CD8-positive, alpha-beta T cell (primary cell): ENCODE measurements at places on chromosomes 16 and 17. TPM values are rescaled to one million over a fixed set of nuclear protein-coding genes. Genes with fewer than 3 reads are reported as not detected.
A peak's percentile ranks its signal among the peaks of the same experiment; 100 is the strongest.

POLDIP2 gene
- 26.8 TPM for total RNA-seq

DNA sequence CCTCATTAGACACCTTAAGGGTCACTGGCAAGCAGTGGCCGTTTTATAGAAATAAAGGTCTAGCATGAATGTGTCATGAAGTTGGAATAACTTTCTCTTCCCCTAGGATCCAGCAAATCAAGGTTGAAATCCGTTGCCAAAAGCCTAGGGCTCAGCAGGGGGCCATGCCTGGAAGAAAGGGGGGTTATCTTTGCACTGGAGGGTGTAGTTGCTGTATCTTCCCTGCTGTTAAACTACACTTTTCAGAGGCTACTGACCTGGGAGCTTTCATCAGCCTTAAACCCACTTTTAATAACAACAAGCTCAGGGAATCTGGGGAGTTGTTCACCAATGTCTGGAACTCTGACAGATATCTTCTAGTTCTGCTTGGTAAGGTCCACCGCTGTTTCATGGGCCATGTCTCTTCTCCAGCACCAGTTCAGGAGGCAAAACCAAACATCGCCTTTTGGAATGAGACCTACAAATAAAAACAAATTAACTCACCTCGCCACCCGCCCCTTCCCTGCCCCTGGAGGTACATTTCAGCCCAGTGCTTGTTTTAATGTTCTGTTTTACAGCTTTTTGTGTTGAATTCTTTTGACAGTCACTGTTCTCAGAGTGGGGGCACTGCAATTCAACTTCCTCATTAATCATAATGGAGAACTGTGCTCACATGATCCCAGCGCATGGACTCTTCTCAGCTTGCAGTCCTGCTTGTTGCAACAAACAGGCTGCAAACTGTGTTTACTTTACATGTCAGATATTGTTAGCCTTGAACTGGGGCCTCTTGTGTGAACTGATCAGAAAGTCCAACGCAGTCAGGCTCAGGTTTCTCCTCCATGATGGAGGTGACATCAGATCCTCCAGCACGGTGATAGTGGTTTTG lies 508.7 kb downstream of the KCNJ2 start:
- no peak for DNase-seq

ZFP3 gene
- 2.7 TPM for total RNA-seq

C16orf96 gene
- total RNA-seq, result 0.27 TPM

- DNase-seq, result no peak
These were observed 364.7 kb upstream of the DYNLRB2 start for GRCh38 chr16:80176114-80176513.

DNA sequence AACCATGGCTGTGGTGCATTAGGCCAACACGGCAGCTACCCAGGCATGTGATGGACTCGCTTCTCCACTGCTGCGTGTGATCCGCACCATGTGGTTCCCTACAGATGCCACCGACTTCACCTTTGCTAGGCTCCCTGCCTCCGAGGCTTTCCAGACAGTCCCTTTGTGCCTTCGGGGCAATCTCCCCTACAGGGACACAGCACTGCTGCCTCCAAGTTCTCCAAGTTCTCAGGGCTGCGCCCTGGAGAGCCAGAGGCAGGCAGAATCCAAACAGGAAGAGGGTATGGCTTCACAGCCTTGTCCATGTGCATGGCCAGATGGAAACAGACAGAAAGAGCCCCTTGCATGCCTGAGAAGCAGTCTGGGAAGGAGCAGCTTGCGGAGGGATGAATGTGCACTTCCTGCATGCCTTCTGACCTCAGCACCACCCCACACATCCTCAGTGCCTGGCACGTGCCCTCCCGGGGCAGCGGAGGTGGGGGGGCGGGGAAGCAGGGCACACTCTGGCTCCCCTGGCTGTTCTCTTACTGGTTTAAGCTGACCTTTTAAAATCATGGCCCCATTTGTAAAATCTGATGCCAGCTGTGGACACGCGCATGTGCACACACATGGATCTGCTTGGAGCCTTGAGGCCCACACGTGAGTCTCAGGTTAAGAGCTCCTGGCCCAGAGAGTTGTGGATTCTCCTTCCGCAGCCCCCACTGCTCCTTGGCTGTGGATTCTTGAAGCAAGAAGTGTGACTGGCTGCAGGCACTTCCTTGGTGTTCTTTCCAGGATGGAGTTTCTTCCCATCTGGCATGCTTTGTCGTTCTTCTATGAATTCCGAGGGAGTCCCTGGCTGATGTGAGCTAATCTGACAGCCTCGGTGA lies 55.3 kb upstream of the MTSS2 start:
- DNase-seq, result peak; percentile 32

DNA sequence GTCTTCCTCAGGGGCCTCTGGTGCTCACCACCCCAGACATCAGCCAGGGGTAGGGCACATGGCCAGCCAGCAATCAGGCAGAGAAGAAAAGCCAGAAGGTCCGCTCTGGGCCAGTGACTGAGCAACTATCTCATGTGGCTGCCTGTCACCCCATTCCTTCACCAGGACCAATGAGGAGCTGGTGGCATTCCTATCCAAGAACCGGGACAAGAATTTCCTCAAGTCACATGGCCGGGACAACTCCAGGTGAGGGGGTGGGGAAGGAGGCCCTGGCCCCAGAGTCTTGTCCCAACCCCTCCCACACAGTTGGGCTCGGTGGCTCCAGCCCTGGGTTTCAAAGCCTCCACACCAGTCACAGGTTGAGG lies 9.4 kb downstream of the XYLT2 start:
- DNase-seq, result no peak
